ENCODE measurements at places on chromosomes 1 and 21.

DNA sequence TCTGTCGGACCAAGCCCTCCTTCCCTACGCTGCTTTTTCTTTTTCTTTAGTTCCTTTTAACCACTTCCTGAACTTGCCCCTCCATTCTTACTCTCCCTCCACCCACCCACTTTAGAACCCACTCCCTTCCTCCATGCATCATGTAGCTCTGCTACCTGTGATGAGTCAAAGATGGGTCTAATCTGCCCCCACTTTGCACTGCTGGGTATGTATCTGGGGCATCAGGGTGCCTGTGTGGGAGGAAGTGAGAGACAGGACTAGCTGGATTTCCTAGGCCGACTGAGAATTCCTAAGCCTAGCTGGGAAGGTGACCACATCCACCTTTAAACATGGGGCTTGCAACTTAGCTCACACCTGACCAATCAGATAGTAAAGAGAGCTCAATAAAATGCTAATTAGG, 157.7 kb downstream of the SEC16B start:
- no peak for DNase-seq

DNA sequence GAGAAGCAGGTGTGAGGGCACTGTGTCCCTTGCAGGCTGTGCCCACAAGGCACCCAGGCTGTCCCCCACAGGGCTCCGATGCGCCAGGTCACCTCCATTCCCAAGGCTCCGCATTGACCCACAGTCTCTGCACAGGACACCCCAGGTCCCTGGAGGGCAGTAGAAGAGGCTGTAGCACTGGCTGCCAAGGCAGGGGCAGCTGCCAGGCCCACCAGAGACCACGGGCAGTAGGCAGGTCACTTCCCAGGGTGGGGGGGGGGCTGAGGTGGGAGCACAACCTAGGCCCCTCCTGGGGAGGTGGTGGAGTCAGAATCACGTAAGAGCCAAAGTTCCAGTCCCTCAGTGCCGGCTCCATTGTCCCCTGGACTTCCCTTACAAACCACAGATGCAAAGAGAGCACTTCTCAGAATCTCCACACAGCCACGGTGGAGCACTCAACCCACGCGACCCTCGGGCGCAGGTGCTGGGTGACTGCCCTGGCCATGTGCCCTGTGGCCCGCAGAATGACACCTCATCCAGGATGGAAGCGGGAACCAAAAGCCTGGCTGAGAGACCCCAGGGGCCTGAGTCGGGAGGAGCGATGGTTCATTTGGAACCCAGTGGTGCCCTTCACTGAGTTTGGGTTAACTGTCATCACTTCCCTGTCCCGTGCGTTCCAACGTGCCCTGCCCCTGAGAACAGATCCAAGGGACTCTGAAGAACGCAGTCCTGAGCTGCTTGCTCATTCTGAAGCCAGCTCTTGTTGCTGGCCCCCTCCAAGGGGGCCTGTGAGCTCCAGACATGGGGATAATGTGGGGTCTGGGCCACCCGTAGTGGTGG, 69.7 kb upstream of the PDE9A start:
- no peak for DNase-seq

- DNase-seq = no peak
These were observed 11.3 kb upstream of the SAMSN1 start for GRCh38 chr21:14557413-14557812.

- DNase-seq = no peak
These were observed 156.3 kb downstream of the PAPPA2 start for GRCh38 chr1:176619261-176619660.

DNA sequence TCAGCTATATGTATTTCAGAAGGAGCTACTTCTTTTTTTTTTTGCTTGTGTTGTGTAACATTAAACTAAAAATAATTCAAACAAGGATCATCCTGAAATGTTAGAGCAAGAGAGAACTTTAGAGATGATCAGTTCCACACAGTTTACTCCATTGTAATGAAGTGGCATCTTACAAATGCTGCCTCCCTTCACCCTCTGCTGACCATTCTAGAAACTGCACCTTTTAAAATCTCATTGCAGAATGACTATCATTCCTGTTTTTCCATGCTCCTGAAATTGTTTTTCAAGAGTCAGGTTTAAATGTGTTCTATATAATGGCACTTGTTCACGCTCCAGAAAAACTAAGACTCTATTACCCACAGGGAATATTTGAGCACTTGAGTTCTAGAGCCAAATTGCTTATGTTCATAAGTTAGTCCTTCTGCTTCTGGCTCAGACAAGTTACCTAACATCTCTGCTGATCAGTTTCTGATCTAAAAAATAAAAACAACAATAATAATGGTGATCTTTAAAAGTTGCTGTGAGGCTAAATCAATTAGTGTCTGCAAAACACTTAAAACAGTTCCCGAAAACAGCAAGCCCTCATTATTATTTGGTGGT, 21.5 kb upstream of the SLC44A5 start:
- DNase-seq = peak; percentile 55

GRCh38 chr1:203058676-203058935, 27.2 kb downstream of the MYOG start:
- DNase-seq = no peak

GRCh38 chr1:114982251-114982650, 47.4 kb upstream of the TSHB start:
- DNase-seq = no peak

GRCh38 chr1:8152731-8153702, 126.9 kb upstream of the ERRFI1 start:
- DNase-seq = no peak

DNA sequence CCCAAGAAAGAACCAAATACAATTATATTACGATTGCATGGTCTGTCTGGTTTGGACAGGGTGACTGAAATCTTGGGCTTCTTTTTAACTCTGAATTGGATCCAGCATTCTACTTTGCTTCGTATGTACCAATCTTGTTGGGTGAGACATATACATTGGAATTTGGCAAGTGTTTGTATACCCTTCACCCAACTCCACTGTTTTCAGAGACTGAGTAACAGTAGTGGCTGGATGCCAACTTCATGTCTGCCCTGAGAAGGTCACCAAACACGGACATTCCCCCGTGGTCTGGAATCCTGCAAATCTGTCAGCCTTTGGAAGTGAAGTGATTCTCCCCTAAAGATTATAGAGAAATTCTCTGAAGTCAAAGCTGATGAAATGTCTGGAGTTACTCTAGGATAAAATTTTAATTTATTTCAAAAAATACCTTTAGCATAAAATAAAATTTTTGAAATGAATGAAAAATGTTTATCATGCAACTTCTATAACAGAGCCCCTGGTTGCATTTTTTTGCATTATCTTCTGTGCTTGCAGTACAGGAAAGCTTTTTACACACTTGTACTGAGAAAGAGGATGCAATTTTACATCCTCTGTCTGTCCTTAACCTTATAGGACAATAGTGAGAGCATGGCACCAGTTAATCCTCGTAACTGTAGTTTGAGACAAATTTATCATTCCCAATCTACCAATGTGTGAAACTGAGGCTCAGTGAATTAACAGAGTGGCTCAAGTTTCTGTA, 201.8 kb downstream of the DISC1 start:
- DNase-seq = no peak

DNA sequence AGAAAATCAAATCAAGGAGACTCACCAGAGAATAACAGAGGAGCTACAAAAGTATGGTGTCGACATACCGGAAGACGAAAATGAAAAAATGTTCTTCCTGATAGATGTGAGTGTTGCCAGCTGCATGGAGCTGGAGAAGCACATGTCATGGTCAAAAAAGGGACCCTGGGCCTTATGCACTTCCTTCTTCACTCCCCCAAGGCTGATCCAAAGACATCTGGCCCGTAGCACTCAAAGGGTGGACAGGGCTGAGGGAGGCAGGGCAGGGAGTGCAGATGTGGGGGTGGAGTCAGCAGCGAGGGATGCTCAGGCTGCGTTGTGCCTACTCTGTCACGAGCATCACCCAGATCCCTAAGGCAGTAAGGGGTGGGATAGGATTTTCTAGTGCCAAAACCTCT, 19.4 kb downstream of the MX1 start:
- no peak for DNase-seq

DNA sequence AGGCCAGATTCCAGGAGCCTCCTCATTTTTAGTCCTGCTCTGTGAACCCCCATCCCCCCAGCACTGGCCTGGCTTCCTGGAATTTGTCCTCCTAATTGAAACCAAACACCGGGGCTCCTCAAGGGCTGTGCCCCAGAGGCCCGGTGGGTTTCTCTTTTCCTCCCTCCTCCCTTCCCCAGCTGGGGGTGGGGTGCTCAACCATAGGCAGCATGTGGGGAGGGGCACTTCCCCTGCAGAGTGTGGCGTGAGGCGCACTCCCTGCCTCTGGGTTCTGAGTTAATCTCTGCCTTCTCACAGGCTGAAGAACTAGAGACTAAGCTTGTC, 67.5 kb upstream of the ACOT11 start:
- DNase-seq = no peak

- DNase-seq = no peak
These were observed 265.7 kb downstream of the COL11A1 start for GRCh38 chr1:102842606-102843005.

GRCh38 chr1:184214128-184214527, 162.6 kb downstream of the TSEN15 start:
- DNase-seq = no peak

DNA sequence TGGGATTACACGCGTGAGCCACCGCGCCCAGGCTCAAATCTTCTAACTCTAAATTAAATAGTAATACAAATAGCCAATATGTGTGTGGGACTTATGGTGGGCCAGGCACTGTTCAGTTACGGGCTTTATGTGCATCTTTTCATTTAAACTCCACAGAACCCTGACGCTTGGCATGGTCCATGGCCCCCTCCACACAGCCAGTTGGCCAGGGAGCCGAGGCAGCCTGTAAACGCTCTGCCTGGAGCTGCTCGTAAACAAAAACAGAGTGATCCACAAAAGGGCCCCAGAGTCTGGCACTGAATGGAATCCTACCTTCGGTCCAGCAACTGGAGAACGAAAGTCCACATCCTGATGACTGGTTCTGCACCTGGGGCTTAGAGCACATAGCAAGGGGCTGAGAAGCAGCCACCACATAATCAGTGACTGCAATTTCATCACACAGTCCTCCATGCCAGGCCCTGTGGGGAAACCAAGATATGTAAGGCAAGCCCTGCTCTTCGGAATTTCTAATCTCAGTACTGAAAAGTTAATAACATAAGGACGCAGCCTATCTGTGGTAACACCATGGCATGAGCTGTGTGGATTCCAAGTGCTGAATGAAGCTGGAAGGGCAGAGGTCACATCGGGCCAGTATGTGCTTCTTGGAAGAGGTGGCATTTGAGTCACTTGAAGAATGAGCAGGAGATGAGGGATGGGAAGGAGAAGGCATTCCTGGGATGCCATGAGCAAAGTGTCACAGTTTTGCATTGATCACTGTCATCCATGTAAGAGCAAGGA, 13.5 kb upstream of the ADAMTSL4 start:
- no peak for DNase-seq

DNA sequence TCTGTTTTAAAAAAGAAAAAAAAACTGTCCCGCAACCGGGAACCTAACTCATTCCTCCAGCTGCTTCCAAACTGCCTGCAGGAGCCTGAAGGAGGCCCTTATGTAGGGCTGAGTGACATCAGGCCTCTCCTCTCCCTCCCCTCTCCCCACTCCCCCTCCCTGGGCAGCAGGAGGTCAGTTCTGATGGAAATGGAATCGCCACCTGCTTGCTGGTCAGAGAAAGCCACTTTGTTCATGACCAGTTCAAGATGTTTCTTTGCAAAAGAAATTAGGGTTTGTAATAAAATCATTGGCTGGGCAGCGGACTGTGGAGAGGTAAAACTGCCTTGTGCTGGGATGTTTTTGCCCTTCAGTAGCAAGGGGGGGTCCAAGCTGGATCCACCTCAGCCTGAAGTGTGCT, at the start of gene MAP1LC3C:
MAP1LC3C (minus strand) TSS at position 73 of the 400 bp plus-strand sequence. CDS start 90 bp downstream, outside the sequence.
- DNase-seq = no peak

DNA sequence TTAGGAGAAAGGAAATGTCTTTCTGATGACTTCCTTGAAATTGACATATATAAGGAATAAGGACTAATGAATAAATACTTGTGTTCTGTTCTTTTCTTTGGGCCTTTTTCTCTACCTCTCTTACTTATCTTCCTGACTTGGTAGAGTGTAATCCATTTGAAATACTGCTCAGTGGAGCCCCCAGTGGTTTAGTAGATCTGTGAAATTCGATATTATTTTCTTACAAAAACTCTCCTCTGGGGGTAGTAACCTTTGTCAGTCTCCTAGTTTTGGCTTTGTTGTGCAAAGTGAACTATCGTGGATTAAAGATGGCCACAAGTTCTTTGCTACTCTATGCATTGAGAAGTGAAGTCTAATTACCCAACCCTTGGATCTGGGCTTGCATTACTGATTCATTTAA, 48.8 kb downstream of the DUSP10 start:
- DNase-seq = no peak

DNA sequence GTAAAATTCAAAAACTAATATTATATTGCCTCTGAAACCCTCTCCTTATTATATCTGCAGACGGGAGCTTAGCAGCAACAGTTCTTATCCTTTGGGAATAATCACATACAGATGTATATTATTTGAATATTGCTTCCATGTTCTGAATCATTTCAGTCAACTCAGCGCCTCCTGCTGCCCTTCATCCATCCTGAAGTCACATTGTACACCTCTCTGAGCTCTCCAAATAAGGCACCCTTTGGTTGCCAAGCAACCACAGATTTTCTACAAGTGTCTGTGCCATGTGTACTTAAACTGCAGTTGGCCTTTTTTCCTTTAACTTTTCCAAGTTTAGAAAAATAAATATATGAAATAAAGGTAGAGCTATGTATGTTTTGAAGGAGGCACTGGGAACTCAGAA, 384.3 kb downstream of the LRRIQ3 start:
- DNase-seq = peak; percentile 35

DNA sequence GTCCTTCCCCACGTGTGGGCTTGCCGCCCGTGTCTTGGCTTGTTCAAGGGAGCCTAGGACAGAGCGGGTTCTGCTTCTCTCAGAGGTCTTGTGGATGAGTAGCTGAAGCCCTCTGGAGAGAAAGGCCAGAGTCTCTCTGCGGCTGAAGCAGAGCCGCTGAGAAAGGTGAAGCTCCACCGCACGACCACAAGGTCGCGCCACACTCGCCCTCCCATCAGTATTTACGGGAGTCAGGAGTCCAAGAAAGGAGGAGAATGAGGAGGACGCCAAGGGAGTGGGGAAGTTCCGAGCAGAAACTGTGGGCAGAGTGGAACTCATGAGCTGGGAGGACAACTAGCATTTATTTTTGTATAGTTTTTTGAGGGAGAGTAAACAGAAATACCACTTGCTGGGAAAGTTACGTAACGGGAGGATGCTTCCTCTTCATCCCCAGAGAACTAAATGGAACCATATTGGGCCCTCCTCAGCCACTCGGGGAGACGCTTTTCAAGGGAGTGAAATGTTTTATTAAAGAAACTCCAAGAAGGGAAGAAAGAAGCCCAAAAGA, 51.6 kb upstream of the HAO2 start:
- DNase-seq = no peak

- DNase-seq = no peak
These were observed 2.2 kb upstream of the BCL9 start for GRCh38 chr1:147539122-147539575.

DNA sequence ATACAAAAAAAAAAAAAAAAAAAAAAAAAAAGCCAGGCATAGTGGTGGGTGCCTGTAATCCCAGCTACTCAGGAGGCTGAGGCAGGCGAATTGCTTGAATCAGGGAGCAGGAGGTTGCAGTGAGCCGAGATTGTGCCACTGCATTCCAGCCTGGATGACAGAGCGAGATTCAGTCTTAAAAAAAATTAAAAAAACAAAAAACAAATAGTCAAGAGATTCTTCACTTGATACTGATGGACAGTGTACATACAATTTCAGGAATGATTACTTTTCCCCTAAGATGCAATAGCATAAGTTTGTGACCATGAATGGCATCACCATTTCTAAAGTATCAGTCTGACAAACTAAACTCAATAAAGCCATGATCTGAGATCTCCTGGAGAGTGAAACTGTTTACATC, 60.8 kb upstream of the IVNS1ABP start:
- no peak for DNase-seq

GRCh38 chr1:41313661-41314131, 47.5 kb upstream of the FOXO6 start:
- peak; percentile 89 for DNase-seq

- no peak for DNase-seq
These were observed at the start of gene CNKSR1 for GRCh38 chr1:26177182-26177684. CNKSR1 (plus strand) TSS chr1:26177491; CDS start chr1:26177548, 57 bp downstream.

Measured in NCI-H748 treated with DMSO at 0.1 percent for 48 hours (cell line).